Stimulated activated CD4-positive, alpha-beta T cell treated with anti-CD3 and anti-CD28 coated beads, Interleukin-1b, Interleukin-23, amount 100 ng/mL, for 1 hour (primary cell): ENCODE measurements at places on chromosomes 3 and 15.

GRCh38 chr3:112736386-112736785 lies 95.4 kb upstream of the CCDC80 start:
- DNase-seq = no peak

- no peak for DNase-seq
Measured at GRCh38 chr15:85658816-85659215, 135.9 kb downstream of the KLHL25 start.

DNA sequence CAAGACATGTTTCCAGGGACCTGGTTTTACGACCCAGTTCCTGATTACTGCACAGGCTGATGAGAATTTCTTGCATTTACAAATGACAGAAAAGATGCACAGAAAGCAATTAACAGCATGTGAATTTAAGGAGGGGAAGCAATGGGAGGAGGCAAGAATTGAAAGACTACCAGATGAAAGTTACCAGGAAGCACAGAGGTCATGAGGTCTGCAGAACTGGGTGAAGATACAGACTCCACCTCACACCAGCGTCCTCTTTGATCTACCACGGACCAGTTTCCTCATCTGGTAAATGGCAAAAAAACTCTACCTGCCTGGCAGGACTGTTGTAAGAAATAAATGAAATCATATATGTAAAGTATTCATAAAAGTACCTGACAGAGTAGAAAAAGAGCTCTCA lies 266.0 kb downstream of the MAGI1 start:
- no peak for DNase-seq

DNA sequence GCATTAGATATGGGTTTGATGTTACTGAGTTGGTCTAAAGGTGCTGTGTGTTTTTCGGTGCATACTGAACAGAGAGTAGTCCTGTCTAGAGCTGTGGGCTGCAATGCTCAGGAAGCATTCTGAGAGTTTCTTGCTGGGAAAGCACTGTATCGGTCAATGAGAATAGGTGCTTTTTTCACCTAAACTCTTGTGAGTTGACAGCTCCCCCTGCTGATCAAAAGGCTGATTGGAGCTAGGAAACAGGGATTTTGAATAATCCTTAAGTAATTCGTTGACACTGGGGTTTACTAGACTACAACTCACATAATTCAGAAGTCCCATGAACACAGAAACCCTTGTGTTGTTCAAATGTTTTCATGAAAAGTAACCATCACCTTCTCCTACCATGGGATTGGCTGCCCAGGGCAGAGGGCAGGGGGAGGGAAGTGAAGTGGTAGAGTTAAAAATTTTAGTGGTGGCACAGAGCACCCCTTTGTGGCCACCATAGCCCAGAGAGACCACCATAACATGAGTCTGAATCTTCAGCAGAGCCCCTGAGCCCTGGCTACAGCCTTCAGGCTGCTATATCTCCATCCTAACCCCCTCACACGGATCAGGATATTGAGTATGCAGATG lies 13.0 kb upstream of the MANF start:
- DNase-seq = no peak

DNA sequence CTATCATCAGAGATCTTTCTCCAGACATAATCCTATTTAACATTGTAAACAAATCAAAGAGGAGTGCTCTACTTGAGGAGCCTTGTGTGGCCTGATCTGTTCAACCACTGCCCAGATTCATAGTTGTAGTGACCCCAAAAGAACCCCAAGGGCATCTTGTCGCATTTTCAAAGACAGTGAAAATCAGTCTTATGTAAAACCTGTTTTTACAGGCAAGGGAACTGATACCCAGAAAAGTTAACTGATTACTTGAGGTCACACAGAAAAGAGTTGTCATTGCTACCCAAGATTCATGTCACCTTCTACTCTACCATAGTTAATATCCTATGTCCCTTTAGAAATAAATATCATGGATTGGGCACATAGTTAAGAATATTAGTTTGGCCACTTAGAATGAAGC lies 40.5 kb upstream of the ARPP21 start:
- no peak for DNase-seq

GRCh38 chr3:141965471-141965870 lies 89.0 kb downstream of the ATP1B3 start:
- DNase-seq = no peak

DNA sequence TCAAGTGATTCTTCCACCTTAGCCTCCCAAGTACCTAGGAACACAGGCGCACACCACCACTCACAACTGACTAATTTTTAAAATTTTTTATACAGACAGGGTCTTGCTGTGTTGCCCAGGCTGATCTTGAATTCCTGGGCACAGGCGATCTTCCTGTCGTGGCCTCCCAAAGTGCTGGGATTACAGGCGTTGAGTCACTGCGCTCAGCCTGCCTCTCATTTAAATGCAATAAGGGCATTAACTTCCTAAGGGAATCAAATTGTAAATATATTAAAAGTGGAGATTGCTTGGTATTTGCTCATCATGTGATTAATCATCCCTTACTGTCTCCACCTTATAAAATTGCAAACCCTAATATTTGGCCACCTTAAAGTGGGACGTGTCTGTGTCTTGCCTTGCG lies 65.2 kb downstream of the PGPEP1L start:
- no peak for DNase-seq

DNA sequence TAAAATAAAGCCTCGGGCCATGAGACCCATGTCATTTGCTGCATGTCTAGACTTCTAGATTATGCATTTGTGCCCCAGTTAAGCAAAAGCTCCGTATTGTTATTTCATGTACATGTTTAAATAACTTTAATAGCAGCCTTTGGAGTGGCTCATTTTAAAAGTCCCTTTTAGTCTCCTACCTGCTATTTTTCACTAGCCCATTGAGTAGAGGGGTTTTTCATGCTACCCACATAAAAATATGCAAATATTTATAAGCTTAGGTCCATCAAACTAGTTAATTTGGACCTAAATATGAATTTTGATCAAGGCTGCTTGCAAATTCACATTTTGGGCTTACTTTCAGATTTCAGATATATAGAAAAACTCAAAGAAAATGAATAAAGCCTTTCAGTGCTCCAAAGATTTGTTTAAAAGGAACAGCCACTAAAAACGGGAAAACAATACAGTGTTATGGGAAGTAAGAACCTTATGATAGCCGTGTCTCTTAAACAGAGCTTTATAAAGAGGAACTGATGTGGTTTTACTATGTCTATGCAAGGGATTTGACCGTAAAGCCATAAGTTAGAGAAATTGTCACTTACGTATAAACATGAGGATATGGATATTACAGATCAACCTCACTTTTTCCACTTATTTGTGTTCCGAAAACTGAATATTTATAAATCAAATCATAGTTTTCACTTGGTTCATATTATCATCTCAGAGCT lies 30.0 kb downstream of the FILIP1L start:
- no peak for DNase-seq

GRCh38 chr15:73786538-73786937 lies 33.4 kb upstream of the INSYN1 start:
- DNase-seq = no peak

DNA sequence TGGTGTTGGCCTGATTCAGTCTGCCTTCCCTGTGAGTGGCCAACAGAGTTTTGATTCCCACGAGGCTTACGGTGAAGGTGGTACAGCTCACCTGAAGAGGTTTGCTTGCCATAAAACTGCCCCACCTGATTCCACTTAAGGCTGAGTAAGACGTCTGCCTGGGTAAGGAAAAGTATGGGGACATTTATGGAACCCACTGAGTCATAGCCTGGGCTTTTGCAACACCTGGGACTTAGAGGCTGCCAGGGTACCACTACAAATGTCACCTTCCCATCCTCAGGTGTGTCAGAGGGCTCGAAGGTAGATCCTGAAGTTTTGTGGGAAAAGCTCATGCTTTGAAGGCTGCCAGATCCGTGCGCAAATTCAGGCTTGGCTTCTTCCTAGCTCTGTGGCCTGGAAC lies 56.9 kb upstream of the SLCO2A1 start:
- DNase-seq = no peak

DNA sequence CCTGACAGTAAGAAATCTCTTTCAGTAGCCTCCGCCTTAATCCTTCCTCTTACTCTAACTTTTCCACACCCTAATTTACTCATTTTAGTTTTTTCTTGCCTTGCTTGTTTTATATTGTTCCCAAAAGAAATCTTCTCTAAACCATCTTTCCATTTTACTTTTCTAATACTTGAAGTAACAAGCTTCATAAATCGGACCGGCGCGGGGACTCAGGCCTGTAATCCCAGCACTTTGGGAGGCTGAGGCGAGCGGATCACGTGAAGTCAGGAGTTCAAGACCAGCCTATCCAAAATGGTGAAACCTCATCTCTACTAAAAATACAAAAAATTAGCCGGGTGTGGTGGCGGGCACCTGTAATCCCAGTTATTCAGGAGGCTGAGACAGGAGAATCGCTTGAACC lies 17.3 kb downstream of the ZNF148 start:
- DNase-seq = no peak

GRCh38 chr3:13195374-13195773 lies 122.1 kb upstream of the IQSEC1 start:
- no peak for DNase-seq

- no peak for DNase-seq
Measured at GRCh38 chr3:45409921-45410320, 21.5 kb downstream of the LARS2 start.

DNA sequence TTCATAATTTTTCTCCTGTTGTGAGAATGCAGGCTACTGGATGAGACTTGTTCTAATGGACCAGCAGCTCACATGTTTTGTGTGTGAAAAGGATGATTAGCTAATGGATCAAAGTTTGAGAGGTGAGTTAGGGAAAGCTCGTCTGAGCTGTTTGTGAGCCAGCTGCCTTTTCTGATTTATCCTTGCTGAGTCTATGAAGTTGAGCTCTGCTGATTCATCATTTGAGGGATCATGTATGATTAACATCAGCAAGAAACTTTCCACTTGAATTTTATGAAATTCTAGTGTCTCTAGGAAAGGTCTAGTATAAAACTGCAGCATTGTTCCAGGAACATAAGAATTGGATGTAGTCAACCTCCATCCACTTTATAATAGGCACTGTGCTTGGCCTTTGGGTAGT lies 698.7 kb downstream of the NTRK3 start:
- DNase-seq = no peak

GRCh38 chr15:39887832-39888231 lies 32.2 kb downstream of the GPR176 start:
- DNase-seq = no peak

- no peak for DNase-seq
Measured at GRCh38 chr15:31397851-31398661, 71.4 kb downstream of the KLF13 start.

DNA sequence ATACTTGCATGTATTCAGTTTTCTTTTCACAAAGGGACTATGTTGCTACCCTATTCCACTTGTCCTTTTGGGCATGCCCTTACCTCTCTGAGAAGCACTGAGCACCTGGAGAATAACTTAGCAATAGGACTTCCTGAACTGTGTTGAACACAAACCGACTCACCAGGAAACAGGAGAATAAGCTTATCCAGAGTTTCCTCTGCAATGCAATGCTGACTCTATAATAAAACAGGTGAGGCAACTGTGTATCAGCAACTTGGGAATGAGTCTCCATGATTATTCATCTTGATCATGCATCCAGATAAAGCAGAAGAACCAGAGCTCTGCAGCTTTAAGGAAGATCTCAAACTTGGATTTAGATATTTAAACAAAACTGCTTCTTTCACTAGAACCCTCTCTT lies 806.5 kb downstream of the IGSF11 start:
- no peak for DNase-seq

GRCh38 chr3:79558943-79559342 lies 208.9 kb downstream of the ROBO1 start:
- no peak for DNase-seq

- no peak for DNase-seq
Measured at GRCh38 chr15:43899928-43900327, 73.1 kb downstream of the WDR76 start.

DNA sequence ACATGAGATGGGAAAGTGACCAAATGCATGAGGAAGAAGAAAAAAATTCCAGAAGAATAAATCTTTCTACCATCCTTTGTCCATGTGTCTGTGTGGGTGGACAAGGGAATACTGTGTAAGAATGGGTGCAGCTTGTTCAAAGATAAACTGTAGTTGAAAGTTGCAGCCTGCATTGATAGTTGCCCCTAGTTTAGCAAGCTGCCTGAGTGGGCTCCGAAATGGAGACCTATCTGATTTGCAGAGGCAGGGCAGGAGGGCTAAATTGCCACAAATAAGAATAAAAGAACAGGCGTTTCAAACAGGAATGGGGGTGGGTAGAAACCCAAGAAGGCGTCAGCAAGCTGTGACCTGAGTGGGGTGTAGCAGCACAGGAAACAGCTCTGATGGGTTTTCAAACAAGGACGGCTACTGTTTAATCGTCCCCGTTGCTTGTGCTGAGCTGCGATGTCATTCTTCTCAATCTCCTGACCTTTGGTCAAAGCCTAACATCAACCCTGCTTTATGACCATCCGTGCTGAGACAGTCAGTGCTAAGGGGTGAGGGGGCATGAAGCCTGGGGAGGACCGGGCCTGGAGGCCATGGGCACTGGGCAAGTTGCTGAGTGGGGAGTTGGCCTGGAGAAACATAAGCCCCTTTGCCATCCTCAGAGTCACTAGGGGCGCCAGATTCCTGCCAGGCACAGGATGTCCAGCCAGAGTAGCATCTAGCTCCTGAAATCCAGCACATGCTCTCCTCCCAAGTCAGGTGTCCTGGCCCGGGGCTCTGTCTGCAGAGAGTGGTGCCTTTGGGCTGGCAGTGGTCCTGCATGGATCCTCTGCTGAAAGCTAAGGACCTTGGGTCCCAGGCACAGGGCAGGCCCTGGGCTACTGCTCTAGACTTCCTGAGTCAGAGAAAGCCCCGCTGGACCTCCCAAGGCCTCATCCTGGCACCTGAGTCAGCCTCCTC lies 19.2 kb upstream of the C15orf39 start:
- no peak for DNase-seq

DNA sequence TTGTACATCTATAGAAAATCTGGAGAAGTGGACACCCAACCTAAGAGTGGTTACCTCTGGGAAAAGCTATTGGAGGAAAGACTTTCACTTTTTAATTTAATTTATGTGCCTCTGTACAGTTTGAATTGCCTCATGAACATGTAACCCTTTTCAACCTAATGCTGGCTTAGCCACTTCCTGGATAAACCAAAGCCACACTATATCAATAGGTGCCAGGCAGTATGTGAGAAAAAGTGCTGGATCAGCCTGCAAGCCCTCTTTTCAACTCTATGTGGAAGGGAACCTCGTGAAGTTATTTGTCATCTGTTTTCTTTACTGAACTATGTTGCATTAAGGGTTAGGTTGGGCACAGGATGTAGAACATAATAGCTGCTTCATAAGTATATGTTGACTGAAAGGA lies 9.3 kb upstream of the TOPAZ1 start:
- no peak for DNase-seq

GRCh38 chr15:61700803-61701202 lies 359.4 kb downstream of the VPS13C start:
- DNase-seq = no peak

DNA sequence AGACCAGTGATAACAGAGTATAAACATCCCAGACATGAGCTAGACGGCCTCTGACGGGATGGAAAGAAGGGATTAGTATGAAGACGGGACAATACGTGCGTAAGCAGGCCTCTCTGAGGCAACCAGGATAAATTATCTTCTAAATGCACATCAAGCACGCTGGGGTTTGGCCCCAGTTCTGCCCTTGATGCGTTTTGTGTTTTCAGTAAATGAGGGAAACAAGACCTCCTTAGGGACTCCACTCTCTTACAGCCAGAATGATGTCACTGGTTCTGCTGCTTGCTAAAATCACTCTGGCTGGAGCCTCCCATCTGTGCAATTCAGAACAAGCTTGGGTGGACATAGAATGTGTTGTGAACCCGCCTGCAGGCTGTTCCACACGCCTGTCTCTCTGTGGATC lies 156.0 kb upstream of the MCTP2 start:
- DNase-seq = no peak
